Stimulated activated CD8-positive, alpha-beta memory T cell treated with anti-CD3 and anti-CD28 coated beads, Interleukin-15, amount 100 ng/mL, for 48 hours (primary cell): ENCODE measurements at places on chromosomes 5 and 9.

DNA sequence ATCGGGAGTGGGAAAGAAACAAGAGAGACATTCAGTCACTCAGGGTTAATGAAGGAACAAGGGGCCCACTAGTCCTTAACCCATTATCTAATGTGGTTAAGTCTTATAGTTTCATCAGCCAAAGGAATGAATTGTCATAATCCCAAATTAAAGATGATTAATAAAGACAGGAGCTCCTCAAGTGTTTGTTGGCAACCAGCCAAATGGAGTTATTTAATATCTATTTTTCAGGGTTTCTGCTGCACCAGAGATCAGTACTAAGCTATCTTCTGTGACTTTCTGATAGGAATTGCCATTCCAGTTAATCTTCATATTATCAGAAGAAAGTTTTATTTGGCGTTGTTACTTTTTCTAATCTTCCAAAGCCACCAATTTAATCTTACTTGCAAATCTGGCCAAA, 34.0 kb upstream of the FCHO2 start:
- no peak for DNase-seq

DNA sequence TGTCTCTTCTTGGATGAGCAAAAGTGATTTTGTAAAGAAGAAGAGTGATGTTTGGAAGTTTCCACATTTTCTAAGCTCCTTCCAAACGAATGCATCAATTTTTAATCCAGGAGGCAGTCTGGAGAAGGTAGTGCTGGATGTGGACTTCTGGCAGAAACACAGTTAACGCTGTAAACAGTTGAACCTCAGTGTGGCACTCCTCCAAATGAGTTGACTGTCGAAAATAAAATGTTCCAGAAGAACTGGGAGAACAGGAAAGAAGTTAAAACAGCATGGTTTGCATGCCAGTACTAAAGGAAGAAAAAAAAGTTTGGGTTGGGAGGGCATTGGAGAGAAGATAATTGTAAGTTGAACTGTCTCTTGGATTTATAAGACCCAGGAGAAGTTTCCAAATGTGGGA, 6.5 kb downstream of the ZNF462 start:
- no peak for DNase-seq

DNA sequence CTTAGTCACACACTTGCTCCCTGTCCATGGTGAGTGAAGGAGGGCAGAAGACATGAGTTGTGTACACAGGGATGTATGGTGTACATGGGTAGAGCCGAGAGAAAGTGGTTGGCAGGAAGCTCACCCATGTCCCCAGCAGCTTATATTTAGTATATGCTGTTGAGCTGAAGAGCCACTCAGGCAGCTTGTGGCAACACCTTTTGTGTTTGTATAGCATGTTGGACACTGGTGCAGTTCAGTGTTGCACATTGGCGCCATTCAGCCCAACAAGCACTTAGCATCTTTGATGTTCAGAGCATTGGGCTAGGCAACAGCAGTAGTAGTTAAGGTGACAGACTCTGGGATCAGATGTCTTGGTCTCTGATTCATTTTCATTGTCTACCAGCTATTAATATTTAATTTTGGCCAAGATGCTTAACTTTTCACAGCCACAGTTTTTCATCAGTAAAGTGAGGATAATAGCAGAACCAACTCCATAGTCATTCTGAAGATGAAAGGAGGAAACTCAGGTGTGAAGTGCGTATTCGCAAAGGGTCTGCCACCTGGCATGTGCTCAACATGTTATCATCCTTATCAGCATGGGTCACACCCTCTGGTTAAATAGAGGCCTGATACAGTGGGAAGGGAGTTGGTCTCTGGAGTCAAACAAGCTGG, 184.8 kb downstream of the NR3C1 start:
- no peak for DNase-seq

DNA sequence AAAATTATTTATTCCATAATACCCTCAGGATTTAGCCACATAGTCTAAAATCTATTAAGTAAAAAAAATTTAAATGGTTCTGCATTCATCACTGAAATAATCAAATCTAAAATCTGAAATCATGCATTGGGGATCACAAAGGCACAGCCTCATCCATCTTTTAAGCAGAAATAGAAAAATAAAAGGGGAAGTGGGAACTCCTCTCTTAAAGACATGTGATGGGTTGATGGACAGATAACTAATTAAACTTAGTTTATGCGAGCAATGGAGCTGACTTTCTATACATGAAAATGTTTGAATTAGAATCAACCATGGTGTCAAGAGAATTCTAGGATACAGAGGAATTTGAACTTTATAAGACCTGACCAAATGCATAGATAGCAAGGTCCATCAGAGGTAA, 170.5 kb downstream of the GABRB2 start:
- no peak for DNase-seq

DNA sequence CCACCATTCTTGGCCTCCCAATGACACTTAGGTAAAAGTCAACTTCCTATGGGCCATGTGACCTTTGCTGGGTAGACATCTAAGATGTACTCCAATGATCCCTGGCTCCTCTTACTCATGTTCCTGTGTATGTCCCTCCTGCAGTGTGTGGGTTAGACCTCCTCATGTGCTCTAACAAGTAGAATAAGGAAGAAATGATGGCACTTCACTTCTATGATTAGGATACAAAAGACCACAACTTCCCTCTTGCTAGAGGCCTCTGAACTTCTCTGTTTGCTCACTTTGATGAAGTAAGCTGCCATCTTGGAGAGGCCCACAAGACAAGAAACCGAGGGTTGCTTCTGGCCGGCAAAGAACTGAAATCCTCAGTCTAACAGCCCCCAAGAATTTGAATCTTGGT, 131.8 kb downstream of the TAF11L14 start:
- DNase-seq, result no peak

GRCh38 chr5:137281201-137281600, 217.9 kb downstream of the SPOCK1 start:
- DNase-seq, result no peak

- DNase-seq, result no peak
These were observed 123.5 kb upstream of the ICE1 start for GRCh38 chr5:5298841-5299541.

DNA sequence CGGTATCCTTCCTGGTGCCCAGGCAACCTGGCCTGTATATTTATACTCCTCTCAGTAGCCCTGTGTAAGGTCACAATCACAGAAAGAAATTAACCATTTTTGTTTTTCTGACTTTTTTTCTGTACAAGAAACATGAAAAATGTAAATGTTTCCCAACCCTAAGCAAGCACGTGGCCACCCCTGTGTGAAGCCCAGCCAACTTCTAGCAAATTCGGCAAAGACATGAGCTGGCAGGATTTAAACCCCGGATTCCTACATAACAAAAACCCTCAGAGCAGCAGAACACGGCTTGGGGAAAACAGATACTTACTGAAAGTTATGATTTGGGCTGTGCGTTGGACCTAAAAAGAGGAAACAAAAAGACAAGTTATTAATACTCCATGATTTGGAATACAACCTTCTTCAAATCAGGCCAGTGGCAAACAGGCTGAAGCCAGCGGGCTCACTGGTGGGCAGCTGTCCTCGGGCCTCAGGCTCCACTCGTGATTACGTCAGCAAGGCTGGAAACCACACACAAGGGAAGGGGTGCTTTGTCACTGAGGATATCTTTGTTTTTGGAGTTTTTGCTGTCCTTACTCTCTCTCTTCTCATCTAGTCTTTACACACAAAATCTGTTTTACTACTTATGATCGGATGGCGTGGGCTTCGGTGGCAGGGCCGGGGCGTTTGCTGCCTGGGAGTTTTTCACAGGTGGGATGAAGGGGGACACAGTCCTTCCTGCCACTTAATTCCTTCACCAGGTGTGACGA, 194.1 kb downstream of the ROR2 start:
- DNase-seq, result no peak

GRCh38 chr5:71475788-71476384, 20.4 kb downstream of the BDP1 start:
- DNase-seq, result no peak

GRCh38 chr5:40623480-40624420, 56.0 kb upstream of the PTGER4 start:
- no peak for DNase-seq

DNA sequence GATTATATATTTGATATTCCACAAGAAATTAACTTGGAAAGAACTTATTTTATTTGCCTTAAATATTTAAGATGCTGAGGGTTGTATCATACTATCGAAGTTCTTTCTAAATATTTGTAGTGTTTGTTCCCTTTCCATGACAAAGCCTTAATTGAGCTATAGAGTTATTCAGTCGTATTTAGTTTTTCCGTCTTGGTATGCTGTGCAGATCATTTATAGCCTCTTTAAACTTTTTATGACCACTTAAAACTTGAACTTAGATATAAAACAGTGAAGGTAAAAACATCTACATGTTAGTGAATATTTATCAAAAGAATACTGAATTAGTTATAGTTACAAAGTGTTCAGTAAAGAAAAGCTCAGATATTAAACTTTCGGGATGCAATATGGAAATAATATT, 74.4 kb downstream of the PARP8 start:
- DNase-seq, result no peak

DNA sequence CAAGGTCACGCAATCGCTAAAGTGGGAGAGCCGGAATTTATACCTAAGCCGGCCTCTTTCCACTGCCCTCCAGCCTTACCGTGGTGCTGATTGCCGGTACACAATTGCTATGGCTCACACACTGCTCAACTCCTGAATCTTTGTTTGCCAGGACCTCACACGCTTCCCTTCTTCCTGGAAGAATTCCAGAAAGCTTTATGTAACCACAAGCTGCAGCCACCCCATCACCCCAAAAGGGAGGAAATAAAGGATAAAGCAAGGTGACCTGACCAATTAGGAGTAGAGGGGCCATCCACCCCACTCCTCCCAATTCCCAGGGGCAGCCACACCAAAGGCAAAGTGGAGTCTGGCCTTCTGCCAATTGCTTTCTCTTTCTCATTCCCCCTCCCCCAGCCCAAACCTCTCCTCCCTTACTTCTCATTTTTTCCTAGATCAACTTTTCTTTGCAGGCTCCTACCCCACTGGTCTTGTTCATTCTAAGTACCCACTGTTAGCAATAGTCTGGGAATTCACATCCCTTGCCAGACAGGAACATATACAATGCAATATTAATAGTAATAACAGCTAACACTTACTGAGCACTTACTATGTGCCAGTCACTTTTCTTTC, 18.0 kb upstream of the CDC23 start:
- DNase-seq, result no peak

GRCh38 chr9:108136656-108137055, 647.1 kb upstream of the KLF4 start:
- DNase-seq, result no peak

- DNase-seq, result no peak
These were observed 118.9 kb upstream of the CCDC180 start for GRCh38 chr9:97188545-97188944.

GRCh38 chr5:80255431-80255810, 427 bp downstream of the SERINC5 start:
- DNase-seq, result peak; percentile 40
